ENCODE measurements at places on chromosomes 1 and 21. TPM values are rescaled to one million over a fixed set of nuclear protein-coding genes. Genes with fewer than 3 reads are reported as not detected.

LCE3E gene
- polyA plus RNA-seq, result not detected

DNA sequence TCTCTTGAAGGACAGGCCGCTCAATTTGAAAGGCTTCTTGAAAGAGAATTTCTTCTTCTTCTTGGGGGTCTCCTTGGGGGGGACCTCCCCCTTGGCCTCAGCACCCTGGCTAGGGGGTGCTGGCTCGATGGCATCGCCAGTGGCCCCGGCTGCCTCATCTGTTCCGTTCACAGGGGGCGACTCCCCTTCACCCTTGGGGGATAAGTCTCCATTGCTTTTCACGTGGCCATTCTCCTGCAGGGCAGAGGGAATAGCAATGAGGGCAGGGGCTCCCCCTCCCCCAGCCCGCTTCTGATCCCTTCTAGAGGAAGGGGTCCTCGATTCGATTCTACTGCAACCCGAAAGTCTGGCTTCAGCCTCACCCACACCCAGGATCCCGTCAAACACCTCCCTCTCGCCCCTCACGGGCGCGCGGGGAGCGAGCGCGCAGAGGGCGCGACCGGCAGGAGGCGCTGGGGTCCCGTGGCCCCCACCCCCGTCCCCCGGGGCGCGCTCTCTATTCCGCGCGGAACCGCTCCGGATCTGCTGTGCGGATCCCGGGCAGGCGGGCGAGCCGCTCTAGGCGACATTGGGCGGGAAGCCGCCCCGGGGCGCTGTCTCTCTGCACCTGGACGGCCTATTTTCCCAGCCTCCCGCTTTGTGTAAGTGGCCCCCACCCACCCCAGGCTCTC lies 1.0 kb downstream of the MARCKSL1 start:
- peak; percentile 76 for DNase-seq

- no peak for DNase-seq
These were observed 257.9 kb downstream of the PAPPA2 start for GRCh38 chr1:176720838-176721237.

DNA sequence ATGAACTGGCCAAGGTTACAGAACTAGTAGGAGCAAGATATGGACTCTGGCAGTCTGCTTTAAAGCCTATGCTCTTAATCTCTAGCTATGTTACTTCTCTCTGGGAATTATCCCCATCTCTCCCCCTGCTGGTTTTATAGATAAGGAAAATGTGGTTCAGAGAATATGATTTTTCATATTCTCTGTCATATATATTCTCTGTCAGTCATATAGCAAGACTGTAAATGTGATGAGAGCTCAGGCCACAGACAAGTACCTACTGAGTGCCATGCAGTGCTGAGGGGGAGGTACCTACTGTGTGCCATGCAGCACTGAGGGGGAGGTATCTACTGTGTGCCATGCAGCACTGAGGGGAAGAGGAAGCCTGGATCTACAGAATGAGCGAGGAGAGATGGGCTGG lies 220.3 kb upstream of the FGGY start:
- DNase-seq, result no peak

ABCA4 gene
- not detected for polyA plus RNA-seq

DNA sequence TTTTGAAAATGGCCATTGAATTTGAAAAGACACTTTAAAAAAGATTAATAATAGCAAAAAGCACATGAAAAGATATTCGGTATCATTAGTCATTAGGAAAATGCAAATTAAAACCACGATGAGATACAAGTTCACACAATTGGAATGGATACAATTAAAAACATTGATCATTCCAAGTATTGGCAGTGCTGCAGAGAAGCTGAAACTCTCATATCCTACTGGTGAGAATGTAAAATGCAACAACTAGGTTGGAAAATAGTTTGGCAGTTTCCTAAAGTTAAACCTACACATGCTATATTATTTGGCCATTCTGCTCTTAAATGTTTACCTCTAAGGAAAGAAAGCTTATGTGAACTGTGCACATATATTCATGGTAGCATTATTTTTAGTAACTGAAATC lies 838.7 kb upstream of the PRMT6 start:
- no peak for DNase-seq

DNA sequence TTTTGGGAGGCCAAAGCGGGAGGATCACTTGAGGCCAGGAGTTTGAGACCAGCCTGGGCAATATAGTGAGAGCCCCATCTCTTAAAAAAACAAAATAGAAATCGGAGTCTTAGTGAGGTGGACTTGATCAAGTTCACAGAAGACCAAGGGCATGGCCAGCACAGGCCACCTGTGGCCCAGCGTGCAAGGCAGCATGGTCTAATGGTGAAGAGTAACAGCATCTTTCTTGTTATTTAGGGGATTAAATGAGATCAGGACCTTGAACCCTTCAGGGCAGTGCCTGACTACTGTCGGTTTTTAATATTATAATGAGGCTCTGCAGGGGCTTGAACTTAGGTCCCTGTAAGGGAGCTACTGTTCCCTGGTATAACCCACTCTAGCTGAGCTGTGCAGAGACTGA lies 38.5 kb downstream of the EIF2D start:
- no peak for DNase-seq

- no peak for DNase-seq
These were observed 42.8 kb upstream of the PPP2R5A start for GRCh38 chr1:212242288-212242984.

DNA sequence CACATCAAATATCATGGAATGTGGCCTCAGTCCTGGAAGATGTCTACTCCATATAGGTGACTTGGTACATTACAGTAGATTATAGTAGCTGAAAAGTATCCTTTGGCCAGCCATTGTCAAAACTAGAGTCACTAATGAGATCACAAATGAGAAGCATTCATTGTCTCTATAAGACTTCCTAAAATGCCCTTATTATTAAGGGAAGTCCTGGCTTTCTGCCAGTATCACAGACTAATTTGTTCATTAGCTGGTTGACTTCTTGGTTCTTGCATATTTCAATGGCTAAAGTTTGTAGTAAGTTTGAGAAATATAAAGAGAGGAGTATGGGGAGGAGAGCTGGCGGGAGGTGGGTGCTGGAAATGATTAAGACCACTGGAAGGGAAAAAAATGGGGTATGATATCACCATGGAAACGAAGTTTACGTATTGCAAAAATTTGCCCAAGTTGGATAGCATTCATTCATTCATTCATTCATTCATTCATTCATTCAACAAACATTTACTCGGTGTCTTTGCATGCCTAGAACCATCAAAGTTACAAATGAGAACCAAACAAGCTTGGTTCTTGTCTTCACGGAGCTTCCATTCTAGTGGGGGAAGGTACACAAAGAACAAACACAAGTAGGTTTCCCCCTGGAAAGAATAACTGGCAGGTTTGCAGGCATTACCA lies 11.7 kb upstream of the B3GALNT2 start:
- no peak for DNase-seq

- no peak for DNase-seq
These were observed 20.2 kb downstream of the PCSK9 start for GRCh38 chr1:55059302-55060132.

All from naive thymus-derived CD8-positive, alpha-beta T cell (primary cell).